GM19239 (cell line): ENCODE measurements at places on chromosomes 3 and 15.

- DNase-seq: no peak
These were observed 46.3 kb downstream of the DGKG start for GRCh38 chr3:186315581-186316354.

GRCh38 chr15:97224191-97224641 is 736.3 kb upstream of the ARRDC4 start:
- DNase-seq: no peak

DNA sequence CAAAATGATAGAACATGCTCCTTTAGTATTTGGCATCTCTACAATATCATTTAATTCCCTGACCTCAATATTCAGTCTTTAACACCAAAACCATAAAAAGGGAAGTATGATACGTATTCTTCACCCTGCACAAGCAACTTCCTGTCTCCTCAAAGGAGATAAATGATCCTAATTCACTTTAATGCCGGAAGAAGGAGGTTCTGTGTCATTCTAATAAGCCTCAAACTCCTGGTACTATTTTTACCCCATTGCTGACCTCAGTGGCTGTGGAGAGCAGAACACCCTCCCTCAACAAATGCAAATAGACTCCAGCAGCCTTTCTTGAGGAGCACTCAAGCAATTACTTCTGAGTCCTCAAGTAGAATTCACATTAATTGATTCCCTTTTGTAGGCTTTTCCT is 173.3 kb downstream of the TMEM108 start:
- DNase-seq: peak; percentile 28

- DNase-seq: no peak
These were observed 20.8 kb downstream of the SLC12A8 start for GRCh38 chr3:125191730-125192129.

GRCh38 chr3:84904212-84904611 is 54.6 kb upstream of the CADM2 start:
- no peak for DNase-seq

GRCh38 chr15:45668386-45668785 is 33.6 kb downstream of the SQOR start:
- DNase-seq: no peak

DNA sequence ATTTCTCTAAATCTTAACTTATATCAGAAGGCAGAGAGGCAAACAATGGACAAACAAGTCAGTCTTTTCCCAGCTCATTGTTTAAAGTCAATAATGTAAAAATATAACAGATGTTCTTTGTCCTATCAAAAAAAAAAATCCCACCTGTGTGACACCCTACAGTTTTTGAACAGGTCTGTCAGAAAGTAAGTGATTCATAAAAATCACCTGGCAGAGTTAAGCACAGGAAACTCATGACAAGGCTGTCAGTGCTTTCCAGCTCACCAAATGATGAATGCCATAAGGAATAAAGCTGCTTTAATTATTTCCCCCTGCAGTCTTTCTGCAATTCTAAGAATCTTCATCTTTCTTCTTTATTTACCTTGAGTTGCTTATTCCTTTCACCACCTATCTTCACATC is 30.3 kb downstream of the ROBO1 start:
- DNase-seq: no peak

DNA sequence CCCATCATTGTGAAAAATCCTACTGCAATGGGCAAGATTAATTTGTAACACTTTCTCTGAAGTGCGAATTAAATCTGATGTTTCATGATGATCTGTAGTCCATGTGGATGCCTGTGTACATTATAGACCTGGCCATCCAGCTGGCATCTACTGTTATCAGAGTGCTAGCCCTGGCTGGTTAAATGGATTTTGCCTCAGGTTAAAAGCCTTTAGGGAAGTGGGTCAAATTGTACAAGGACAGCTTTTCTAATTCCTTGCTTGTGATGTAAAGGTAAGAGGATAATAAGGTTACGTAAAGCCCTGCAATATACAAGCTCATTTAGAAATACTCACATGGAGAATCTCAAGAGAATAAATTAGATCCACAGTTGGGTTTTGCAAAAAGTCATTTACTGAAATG is 138.2 kb downstream of the EPHA3 start:
- no peak for DNase-seq

DNA sequence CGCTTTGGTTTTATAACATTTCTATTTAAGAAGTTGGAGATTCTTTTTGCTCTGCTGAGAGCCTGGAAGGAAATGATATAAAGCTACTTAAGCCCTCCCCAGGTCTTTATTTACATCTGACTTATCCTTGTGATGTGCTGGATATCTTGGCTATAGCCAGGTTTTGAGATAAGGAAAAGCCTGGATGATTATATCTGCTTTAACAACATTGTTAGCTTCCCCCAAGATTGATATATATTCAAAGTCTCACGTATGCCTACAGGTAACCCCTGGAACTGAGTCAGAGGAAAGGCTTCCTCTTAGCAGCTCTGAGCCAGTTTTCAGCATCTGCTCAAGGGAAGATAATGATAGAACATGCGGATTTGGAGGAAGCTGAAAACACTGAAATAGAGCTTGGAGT is 61.5 kb upstream of the CRBN start:
- no peak for DNase-seq

DNA sequence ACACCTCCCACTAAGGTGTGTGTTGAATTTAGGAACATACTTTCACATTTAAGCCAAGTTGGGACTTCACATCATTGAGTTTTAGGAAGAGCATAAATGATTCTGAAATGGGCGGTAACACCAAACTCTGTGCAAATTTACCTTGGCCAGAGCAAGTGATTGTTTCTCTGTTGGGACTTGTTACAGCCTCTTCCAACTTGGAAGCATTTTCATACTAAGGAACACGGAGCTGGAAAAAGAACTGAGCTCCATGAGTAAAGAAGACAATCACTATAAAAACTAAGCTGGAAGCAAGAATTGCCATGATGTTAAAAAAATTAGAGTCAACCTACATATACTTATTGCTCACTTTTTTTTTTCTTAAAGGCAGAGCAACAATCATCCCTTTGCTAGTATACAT is 371.3 kb downstream of the ERC2 start:
- no peak for DNase-seq

GRCh38 chr15:88512601-88513000 is 33.9 kb downstream of the DET1 start:
- DNase-seq: no peak

DNA sequence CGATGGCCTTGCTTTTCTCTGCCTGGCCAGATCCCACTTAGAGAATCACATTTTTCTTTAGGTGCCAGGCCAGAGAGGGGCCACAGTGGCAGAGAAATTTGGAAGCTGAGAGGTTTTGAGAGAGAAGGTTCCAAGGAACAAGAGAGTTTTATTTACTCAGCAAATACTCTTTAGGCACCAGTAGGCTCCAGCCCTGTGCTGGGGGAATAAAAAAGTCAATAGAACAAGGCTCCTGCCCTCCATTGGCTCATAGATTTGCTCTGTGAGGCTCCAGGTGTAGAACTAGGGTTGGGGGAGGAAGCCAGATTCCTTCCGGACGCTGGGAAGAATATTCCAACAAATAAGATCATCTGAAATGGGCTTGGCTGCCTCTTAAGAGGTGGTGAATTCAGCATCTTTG is 59.9 kb downstream of the ST8SIA2 start:
- DNase-seq: no peak

DNA sequence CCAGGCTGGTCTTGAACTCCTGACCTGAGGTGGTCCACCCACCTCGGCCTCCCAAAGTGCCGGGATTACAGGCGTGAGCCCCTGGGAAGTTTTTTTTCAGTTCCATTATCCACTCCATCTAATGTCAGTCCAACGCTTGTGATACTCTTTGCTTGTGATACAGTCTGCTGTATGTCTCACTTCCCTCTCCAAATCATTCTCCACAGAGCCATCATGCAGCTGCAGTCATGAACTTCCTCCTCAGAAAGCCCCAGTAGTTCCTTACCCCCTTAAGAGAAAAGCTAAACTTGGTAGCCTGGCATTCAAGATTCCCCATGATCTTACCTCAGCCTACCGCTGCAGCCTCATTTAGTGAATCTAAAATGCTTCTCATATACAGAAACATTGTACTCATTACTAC is 2.3 kb downstream of the ARPC4 start:
- no peak for DNase-seq

DNA sequence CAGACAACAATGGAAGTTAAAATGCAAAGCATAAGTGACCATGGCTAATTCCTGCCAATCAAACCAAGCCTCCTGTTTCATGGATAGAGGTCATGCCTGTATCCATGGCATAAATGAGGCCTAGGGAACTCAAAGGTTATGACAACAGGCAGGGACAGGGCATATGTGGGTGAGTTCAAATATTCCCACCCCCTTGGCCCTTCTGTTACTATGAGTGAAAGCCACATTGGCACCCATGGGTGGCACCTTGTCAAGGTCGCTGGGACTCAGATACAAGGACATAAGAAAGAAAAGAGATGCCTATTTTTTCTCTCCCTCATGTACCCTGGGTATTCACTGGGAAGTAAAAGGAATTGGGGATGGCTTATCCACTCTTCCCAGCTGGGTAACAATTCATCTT is 25.3 kb upstream of the TMEM45A start:
- DNase-seq: no peak

GRCh38 chr3:150194957-150195356 is 213.1 kb upstream of the TSC22D2 start:
- no peak for DNase-seq

DNA sequence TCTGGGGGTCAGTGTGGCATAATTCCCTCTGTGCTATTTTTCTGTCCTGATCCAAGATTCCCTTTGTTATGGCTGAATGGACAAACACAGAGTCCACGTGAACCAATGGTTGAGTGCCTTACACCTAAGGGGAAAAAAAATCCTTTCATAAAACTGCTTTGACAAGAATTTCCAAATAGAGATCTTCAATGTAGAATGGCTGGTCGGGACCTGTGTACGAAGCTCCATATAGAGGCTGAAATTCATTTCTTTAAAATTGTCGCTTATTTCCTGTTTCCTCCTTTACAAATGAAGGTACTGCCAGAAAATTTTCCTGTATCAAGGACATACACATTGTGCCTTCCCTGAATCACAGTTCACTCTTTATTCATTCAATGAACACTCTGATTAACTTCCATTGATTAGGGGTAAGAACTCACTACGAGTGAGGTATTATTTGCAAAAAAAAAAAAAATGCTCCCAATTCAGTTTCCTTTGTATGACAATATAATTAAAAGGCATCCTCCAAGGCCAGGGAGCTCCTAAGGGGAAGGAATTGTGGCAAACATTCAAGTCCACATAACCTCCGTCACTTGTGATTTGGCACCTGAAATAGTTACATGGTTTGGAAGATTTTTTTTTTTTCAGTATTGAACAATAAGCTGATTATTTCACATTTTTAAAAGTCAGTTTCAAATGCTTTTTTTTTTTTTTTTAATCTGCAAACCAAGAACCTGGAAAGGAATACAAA is 293.8 kb downstream of the MEX3B start:
- DNase-seq: no peak

- DNase-seq: no peak
These were observed 908.4 kb downstream of the AGBL1 start for GRCh38 chr15:86988033-86988432.

- DNase-seq: no peak
These were observed 266.9 kb downstream of the KCNMB2 start for GRCh38 chr3:178802993-178803693.

DNA sequence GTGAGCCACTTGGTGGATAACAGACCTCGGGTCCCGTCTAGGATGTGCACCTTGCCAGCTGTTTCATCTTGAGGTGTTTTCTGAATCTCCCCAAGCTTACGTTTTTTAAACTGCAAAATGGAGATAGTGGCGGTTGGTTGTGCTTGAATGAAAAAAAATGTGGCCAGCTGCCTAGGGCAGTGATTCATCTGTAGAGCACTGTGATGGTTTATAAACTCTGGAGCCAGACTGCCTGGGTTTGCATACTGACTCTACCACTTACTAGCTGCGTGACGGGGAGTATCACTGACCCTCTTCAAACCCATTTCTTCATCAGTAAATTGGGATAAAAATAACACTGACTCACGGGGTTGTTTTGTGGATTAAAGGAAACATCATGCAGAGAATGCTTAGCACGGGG is 159.1 kb downstream of the CHL1 start:
- no peak for DNase-seq

DNA sequence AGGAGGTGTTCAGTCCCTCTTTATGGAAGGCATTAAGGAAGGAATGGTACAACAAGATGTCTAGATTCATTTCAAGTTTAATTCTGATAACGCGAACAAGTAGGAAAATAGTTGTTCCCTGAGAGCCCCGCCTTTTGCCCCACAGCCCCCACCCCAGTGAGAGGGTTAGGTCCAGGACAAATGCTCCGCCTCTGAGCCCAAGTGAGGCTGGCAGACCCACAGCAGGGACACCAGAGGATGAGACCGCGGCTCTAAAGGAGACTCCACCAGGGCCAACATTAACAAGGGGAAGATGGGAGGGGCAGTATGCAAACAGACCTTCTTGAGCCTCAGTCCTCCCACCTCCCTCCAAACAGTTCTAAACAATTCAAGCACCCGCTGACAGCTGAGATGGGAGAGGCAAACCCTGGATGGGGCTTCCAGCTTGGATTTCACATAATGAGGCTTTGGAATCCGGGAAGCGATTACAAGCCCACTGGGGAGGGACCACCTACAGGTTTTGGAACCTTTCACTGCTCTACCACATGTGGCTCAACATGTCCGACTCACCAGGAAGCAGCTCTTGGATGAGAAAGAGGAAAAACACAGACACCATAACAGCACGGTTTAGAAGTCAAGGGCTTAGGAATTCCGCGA is 42.9 kb upstream of the IREB2 start:
- no peak for DNase-seq

DNA sequence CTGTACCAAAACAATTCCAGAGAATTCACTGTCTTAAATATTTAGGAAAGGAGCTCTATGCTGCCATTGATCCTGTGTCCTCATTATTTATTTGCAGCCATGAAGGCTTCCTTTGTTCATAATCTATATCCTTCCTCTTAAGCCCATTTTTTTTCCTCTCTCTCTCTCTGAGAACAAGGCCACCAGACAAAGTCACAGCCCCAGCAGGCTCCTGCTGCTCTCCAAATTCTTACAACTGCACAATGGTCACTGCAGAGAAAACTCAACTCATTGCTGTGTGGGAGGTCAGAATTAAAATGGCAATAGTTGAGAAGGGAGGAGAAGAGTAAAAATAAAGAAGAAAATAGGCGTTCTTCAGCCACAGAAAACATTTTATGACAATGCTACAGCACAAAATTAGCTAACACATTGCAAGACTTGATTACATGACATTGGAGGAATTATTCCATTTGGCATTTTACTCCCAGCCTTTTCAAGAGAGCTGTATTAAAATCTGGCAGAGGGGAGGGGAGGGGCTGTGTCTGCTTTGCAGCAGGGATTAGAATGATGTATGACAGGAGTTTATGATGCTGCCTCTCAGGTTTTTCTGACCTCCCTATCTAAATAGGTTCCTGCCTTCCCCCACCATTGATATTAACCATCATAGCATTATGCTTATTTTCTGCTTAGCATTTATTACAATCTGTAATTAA is 399.7 kb upstream of the THBS1 start:
- no peak for DNase-seq

DNA sequence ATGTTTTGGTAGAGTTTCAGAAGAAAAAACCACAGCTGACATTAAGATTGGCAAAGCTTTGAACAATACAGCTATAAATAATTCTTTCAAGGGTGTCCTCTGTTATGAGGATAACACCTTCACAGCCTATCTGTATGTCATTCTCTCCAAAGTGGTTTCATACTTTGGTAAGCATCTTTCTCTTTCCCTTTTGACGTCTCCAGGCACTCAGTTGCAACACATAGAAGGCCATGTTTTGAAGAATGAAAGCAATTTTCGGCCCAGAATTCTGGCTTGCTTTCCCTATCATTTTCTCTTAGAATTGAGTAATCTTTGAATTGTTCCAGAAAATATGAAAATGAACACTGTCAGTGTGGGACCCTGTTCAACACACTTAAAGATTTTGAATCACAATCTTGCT is 200.0 kb upstream of the CBLB start:
- DNase-seq: peak; percentile 44
